ENCODE measurements at places on chromosomes 3 and 15.
A peak's percentile ranks its signal among the peaks of the same experiment; 100 is the strongest.

GRCh38 chr3:196418601-196419000, 13.6 kb downstream of the UBXN7 start:
- DNase-seq: no peak

GRCh38 chr3:48538451-48538850, 18.2 kb downstream of the PFKFB4 start:
- DNase-seq: no peak

GRCh38 chr3:196186651-196187573, 24.3 kb downstream of the ZDHHC19 start:
- peak; percentile 30 for DNase-seq

DNA sequence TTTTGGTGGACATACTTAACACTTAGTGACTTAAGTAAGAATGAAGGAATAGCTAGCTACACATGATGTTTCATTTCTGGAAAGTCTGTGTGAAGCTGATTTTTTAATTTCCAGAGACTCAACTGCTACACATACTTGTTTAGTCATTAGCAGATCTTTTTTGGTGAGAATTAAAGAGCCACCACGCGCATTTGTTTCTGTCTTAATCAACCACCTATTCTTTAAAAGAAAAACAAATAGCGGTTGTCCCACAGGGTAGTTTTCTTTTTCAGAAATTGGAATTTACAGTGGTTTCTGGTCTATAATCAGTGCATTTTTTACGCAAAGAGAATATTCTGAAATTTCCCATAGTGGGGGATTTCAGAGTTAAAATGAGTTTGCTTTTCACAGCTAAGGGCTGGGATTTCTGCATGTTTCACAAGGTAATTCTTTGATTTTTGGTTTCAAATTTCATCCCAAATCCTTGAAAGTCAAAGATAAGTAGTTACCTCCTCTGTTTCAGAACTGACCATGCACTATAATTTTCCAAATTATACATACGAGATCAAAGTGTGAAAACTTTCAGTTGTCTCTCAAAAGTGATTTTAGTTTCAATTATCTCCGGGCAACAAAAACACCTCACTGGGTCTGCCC, 631.0 kb upstream of the GRM7 start:
- DNase-seq: no peak

DNA sequence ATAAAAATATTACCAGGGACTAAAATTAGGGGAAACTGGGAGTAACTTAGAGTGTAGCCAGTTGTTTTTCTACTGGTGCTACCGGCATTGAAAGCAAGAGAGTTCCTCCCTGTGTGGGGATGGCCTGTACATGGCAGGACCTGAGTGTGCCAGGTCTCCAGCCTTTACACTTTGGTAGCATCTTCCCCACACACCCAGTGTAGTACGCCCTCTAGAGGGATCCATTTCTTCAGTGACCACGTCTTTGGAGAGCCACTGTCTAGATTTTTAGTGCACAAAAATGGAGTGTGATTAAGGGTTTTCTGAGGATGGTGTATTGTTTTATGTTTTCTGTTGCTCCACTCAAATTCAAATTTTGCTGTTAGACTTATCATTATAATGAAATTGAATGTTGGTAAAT, 507.0 kb upstream of the TPRG1 start:
- no peak for DNase-seq

DNA sequence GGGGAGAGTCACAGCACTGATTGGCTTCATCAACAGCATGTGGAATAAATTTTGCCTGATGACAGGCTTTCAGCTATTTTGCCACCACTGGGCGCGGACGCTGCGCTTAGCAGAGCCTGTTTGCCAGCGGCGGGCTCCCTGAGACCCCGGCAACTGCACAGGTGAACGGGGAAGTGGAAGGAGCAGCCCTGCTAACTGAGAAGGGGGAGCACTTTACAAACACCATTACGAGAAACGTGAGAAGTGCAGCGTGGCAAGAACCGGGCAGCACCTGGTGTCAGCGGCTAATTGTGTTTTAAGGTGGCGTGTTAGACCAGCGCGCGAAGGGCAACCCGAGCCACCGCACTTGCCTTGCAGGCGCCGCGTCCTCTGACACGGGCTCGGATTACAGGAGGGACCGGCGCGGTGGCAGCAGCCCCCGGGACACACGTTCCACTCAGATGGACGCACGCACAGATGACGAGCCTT, 307.8 kb upstream of the ARRDC4 start:
- DNase-seq: peak; percentile 63

- DNase-seq: no peak
These were observed 3.3 kb downstream of the LIPH start for GRCh38 chr3:185549122-185549521.

- no peak for DNase-seq
These were observed 61.4 kb upstream of the KLF13 start for GRCh38 chr15:31265090-31265870.

DNA sequence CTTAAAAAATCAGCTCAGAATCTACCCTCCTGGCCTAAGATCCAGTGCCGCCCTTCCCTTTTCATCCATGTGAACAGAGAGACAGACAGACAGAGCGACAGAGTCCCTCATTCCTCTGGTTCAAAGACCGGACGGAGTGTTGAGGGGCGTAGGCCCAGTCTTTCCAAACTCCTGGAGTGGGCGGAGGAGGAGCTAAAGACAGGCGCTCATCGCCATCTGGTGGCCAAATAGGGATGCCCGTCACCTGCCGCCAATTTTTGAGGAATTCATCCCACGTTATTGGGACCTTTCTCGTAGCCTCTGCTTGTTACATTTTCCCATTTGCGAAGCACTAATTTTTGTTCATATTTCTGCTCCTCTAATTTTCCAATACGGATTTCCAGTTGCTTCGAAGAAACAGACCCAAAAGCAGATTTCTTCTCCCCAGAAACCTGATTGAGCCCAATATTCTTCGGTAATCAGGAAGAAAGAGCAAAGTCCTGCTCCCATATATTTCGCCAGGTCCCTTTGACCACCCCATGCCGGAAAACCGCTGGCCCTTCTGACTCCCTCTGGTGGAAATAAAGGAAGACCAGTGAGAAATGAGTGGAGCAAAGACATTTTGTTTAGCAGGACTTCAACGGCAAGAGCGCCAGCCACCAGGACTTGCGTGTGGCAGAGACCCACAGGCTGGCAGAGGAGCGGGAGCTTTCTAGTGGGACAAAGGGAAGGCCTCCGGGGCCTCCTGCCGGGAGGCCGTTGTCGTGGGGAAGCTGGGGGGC, 88.0 kb downstream of the LRRK1 start:
- peak; percentile 21 for DNase-seq

GRCh38 chr15:85402195-85402881, 21.9 kb downstream of the AKAP13 start:
- DNase-seq: no peak

DNA sequence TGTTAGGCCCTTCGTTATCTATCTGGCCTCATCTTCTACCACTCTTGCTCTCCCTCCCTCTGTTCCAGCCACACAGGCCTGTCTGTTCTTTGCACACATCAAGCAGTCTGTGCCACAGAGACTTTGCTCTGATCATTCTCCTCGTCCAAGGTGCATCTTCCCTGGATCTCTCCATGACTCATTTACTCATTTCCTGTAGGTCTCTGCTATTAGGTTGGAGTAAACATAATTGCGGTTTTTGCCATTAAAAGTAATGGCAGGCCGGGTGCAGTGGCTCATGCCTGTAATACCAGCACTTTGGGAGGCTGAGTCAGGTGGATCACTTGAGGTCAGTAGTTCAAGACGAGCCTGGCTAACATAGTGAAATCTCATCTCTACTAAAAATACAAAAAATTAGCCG, 9.5 kb upstream of the C3orf49 start:
- no peak for DNase-seq

- no peak for DNase-seq
These were observed 246.6 kb upstream of the KCNMB2 start for GRCh38 chr3:178289544-178290160.

- no peak for DNase-seq
These were observed 11.9 kb upstream of the PKM start for GRCh38 chr15:72242775-72243370.

- DNase-seq: no peak
These were observed 151.9 kb upstream of the UBE2E1 start for GRCh38 chr3:23653647-23654525.

GRCh38 chr3:468172-468571, 271.6 kb downstream of the CHL1 start:
- DNase-seq: no peak

DNA sequence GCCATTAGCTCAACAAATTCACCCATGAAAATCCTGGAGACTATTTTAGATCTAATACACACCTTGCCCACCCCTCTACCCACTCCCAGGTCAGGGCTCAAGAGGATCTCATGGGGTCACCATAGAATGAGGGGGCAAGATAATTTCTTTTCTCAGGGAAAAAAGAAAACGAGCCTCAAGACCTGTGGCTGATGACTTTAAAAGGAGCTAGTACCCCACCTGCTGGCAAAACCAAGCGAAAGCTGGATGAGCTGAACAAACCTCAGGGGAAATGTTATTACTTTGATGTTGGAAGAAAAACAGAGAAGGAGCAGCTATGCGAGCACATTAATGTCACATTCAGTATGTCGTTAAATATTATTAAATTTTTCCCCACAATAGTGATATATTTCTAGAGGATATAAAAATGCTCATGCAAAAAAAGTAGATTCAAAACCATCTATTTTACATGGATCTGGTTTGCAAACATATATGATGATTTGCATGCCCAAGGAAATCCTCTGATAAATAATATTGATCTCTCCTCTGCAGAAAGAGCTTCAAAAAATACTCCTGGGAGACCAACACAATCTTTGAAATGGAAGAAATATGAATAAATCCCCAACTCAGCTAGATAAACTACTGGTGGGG, 37.7 kb downstream of the PLD1 start:
- DNase-seq: peak; percentile 38

GRCh38 chr15:83734487-83734886, 80.6 kb downstream of the ADAMTSL3 start:
- no peak for DNase-seq

GRCh38 chr3:25410703-25411102, 17.4 kb upstream of the RARB start:
- no peak for DNase-seq

GRCh38 chr3:118736107-118736506, 298.5 kb downstream of the IGSF11 start:
- DNase-seq: no peak

DNA sequence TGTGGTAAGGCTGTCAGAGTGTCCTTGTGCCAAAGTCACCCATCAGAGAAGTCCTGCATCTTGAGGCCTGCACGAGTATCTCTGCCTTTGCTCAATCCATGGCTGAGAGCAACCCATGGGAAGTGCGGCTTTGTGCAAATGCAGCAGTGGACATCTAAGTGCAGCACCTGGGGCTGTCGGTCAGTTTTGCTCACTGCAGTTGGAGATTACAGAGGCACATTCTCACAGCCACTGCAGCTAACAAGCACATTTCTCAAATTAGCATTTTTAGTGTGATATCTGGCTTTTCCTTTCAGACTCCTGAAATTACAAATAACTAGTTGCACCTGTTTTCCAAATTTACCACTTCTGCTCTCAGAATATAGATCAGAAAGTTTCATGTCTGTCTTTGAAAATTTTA, 81.5 kb upstream of the DAZL start:
- no peak for DNase-seq

GRCh38 chr3:85576091-85576690, 617.4 kb downstream of the CADM2 start:
- no peak for DNase-seq

DNA sequence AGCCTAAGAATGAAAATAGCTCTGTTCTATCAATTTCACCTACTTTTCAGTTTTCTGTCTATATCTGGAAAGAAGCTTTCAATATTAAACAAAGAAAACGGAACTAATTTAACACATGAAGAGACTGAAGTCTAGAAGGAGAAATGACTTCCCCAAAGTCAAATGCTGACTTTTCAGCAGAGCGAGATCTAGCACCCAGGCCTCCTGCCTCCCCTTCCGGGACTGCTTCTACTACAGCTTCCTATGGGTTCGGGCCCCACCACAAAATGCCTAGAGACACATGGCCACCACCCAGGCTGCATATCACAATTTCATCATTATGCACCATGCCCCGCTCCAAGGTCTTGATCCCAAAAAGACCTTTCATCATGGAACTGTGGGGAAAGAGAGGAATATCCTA, 104.5 kb downstream of the SST start:
- no peak for DNase-seq

DNA sequence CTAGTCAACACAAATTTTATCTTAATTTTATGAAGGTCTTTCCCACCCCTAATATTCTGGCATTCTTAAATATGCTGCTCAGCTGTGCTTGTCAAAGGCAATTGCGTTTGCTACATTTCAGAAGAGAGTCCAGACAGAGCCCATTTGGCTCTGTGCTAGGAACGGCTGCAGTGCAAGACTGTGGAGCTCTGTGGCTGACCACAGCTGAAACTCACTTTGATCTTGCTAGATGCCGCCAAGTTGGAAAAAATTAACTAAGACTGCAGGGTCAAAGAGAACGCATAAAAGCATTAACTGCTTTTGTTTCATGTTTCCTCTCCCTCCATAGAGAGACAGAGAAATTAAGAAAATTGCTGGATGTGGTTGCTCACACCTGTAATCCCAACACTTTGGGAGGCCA, 7.6 kb upstream of the PPP1R2 start:
- no peak for DNase-seq

DNA sequence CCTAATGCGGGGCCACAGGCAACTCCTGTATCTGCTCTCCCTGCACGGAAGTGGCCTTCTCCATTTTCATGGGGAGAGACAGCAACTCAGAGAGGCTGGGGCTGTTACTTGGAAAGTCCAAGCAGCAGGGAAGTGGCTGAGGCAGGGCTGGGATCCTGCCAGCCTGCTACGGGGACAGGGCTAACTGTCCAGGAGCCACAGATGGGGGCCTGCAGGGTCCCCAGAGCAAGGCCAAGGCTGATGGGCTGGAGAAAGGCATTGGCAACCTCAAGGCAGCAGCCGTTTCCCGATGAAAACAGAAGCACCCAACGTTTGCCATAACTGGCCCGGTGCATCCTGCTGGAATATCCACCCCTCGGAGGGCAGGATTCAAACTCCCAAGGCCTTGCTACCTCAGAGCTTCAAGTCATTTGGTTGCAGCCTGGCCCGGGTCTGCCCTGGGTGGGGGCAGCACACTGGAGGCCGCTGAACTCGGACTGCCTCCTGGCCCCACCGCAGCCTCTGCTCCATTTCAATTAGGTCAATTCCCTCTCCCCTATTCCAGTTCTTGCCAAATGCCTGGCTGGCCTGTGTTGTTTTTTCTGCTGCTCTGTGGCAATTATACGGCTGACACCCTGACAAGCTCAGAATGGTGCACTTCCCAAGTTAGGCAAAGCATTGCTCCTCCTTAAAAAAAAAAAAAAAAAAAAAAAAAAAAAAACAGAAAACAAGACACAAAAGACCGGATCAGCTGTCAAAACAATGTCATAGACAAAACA, 143.5 kb downstream of the NUP210 start:
- DNase-seq: no peak
